ENCODE measurements at places on chromosomes 16 and 17.

DNA sequence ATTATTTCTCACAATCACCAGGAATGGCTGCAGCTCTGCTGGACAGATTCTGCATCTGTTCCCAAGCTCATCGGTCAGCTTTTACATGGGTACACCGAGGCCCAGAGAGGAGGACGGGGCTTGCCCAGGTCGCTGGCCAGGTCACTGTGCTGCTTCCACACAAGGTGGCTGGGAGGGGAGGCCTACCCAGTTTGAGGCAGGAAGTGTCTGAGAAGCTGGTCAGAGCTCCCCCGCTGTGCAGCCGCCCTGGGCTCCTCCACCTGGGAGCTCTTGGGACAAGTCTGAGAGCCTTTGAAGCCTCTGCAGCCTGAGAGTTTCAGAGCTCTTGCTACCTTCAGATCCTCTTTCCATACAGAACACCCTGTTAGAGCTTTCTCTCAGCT, 143.3 kb downstream of the CLEC16A start:
- no peak for DNase-seq

GRCh38 chr17:17926840-17927449, 45.3 kb downstream of the TOM1L2 start:
- no peak for DNase-seq

- DNase-seq = no peak
These were observed 60.7 kb upstream of the GRIN2A start for GRCh38 chr16:10242916-10243315.

DNA sequence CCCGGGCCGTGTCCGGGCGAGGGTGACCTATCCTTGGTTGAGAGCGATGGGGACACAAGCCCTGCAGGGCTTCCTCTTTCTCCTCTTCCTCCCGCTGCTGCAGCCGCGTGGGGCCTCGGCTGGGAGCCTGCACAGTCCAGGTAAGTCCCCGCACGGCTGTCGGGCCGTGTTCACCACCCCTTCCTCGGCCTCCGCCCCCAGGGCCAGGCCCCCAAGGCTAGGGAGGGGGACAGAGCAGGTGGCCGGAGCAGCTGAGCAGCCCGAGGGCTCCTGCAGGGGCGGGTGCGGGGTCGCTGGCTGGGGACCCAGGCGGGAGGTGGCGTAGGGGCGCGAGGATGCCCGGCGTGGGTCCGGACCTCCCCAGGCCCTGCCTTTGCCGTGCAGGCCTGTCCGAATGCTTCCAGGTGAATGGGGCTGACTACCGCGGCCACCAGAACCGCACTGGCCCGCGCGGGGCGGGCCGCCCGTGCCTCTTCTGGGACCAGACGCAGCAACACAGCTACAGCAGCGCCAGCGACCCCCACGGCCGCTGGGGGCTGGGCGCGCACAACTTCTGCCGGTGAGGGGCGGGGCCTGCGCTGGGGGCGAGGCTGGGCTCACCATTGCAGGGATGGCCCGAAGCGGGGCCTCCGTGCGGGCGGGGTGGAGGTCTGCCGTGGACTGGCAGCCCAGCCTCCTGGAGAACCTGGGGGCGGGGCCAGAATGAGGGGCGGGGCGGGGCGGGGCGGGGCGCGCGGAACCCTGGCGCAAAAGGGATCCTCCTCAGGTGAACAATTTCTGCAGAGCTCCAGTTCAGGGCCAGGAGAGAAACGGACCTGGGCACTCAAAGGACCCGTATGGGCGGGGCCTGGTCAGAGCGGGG, 631 bp downstream of the KREMEN2 start:
- peak; percentile 57 for DNase-seq

- DNase-seq = no peak
These were observed 36.7 kb downstream of the SKAP1 start for GRCh38 chr17:48393283-48393682.

GRCh38 chr16:31128711-31129567, 6.6 kb downstream of the PRSS8 start:
- no peak for DNase-seq

GRCh38 chr16:83968306-83968851, 335 bp downstream of the NECAB2 start:
- no peak for DNase-seq

- no peak for DNase-seq
These were observed 16.9 kb downstream of the ETV4 start for GRCh38 chr17:43528988-43529814.

- DNase-seq = no peak
These were observed 25.1 kb downstream of the SALL1 start for GRCh38 chr16:51125992-51126391.

DNA sequence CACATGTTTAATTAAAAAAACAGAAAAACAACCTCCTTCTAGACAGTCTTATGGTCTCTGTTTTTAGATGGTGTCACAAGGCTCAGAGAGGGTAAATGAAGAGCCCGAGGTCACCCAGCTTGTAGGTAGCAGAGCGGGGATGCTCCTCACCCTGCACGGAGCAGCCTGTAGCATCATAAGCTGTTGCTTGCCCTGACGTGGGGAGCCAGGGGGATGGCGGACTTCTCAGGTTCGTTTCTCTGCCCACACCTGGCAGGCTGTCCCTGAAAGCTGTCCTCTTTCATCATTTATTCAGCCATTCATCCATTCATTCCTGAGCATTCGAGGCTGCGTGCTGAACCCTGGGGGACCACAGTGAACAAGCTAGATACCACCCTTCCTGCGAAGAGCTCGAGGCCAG, 75.7 kb upstream of the KSR1 start:
- DNase-seq = no peak

DNA sequence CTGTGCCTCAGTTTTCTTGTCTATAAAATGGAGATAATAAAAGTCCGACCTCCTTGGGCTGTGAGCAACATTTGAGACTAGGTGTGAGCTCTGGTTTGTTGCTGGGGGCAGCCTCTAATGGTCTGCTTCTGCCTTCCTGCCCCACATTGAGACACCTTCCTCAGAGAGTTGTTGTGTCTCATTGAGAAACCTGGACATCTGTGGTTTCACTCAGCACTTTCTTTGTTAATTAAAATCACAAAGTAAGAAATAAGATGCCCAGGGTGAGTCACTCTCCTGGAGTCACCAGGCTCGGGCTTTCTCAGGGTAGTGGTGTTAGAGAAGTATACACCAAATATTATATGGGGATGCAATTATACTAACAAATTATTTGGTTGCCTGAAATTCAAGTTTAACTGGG, 389.2 kb upstream of the SALL1 start:
- DNase-seq = peak; percentile 74

GRCh38 chr17:72334205-72334604, 213.4 kb downstream of the SOX9 start:
- DNase-seq = peak; percentile 59

All from HT1080 (cell line).